Stimulated activated CD8-positive, alpha-beta memory T cell treated with anti-CD3 and anti-CD28 coated beads, Interleukin-7, amount 100 ng/mL, for 4 hours (primary cell): ENCODE measurements at places on chromosomes 3 and 15.

- DNase-seq, result no peak
Observed at GRCh38 chr15:83206526-83207008, 1.1 kb downstream of the HDGFL3 start.

GRCh38 chr3:18743761-18744160, 318.6 kb upstream of the SATB1 start:
- DNase-seq, result no peak

DNA sequence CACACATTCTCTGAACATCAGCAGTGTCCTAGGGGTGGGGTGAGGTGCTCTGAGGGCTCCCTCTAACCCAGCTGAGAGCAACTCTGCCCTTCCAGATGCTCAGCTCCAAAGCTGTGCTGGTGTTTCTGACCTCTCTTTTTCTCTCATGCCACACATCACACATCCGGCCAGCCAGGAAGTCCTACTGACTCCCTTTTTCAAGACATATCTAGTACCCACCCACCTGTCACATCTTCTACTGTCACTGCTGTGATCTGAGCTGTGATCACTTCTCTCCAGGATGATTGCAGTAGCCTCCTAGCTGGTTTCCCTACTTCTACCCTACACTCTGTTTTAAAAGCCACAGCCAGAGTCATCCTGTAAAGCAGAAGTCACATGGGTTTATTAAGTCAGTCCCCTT, 30.2 kb upstream of the MASP1 start:
- no peak for DNase-seq

DNA sequence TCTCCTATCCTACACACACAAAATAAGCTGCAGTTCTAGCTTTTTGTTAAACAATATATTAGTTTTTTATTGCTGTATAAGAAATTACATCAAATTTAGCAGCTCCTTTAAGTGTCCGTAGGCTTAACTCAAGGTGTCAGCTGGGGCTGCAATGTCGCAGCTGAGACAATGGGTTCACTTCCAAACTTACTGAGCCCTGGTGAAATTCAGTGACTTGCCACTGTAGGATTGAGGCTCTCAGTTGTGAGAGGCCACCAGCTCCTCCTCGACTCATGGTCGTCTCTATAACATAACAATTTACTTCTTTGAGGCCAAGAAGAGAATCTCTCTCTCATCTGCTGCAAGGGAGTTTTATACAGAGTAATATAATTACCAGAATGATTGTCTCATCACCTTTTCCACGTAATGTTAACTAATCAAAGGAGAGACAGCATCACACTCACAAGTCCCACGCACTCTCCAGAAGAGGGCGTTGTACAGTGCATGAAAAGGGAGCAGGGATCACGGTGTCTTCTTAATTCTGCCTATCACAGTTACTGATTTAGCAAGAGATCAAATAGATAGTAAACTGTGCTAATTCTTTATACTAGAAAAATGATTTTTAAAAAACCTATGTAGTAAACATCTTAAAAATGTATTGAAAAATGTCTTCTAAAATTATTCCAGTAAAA, 735.6 kb upstream of the GBE1 start:
- DNase-seq, result no peak
